ENCODE measurements at places on chromosomes 6 and 20.

DNA sequence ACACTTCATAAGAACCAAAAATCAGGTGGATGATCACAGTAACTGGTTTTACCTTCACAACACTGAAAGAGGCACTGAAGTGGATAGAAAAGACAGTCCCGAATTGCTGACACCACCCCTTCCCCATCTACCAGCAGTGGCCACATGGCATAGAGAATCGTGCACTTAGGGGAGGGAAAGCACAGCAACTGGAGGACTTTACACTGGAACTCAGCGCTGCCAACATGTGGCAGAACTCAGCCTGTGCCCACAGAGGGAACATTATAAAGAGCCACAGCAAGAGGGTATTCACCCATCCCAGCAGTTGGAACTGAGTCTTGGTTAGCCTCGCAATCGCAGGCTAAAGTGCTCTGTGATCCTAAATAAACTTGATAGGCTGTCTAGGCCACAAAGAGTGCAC lies 6.5 kb upstream of the KIAA1586 start:
- no peak for DNase-seq

- no peak for DNase-seq
Observed at GRCh38 chr6:156715839-156716238, 61.3 kb upstream of the ARID1B start.

DNA sequence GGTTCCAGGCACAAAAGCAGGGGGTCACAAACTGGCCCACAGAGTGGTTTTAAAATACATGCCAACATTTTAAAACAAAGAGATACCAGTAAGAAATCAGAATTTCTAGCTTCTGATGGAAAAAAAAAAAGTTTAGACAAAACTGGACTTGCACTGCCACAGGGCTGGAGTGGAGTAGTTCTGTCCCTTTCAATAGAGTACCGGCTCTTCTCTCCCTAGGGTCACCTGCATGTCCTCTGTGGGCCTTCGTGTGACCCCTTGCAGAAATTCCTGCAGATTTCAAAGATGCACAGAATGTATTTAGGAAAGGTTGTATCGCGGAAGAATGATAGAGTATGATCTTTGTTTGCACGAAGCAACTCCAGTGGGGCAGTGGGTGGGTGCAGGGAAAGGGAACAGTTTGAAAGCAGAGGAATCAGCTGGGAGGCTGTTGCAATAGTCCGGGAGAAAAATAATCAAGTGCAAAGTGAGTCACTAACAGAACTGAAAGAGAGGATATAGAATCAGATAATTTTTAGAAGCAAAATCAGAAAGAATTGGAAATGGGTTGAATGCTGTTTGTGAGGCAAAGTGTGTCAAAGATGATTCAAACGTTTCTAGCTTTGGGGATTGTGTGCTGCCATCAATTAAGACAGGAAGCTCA lies 97.3 kb upstream of the STXBP5 start:
- DNase-seq = no peak

GRCh38 chr6:80489911-80490635 lies 383.6 kb downstream of the BCKDHB start:
- no peak for DNase-seq

DNA sequence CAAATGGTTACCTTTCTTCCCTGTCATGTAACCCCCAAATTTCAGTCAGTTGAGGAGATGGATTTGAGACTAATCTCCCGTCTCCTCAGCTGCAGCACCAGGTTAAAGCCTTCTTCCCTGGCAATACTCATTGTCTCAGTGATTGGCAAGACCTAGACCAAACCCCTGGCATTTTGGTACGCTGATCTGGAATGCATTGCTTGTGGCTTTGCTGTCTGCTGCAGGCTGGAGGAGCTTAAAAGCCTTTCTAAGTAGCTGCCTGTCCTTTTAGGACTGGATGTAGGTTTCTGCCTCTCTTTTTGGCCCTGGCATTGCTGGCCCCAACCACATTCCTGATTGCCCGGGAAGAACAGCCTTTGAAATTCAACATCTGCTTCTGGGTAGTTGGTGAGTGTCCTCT lies 729.6 kb upstream of the GJE1 start:
- DNase-seq = no peak

DNA sequence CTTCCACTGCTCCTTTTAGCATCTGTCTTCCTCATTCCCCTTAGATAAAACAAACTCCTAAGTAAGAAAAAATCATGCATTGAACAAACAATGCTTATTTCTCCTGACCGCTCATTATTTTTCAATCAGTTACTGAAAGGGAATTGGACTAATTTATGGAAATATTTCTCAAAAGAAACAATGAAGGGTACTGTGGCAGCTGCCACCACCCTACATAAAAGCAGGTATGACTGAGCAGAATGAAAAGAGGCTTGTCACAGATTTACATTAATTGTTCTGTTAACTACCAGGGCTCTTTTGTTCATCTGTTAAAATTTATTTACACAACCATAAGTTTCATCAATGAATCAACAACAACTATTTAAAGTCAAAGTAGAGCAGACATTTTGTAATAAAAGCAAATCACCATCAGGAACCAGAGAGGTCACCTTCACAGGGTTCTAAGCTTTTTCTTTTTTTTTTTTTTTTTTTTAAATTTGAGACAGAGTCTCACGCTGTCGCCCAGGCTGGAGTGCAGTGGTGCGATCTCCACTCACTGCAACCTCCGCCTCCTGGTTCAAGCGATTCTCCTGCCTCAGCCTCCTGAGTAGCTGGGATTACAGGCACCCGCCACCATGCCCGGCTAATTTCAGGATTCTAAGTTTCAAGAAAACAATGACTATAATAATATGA lies 204.0 kb downstream of the PTPRK start:
- DNase-seq = no peak

DNA sequence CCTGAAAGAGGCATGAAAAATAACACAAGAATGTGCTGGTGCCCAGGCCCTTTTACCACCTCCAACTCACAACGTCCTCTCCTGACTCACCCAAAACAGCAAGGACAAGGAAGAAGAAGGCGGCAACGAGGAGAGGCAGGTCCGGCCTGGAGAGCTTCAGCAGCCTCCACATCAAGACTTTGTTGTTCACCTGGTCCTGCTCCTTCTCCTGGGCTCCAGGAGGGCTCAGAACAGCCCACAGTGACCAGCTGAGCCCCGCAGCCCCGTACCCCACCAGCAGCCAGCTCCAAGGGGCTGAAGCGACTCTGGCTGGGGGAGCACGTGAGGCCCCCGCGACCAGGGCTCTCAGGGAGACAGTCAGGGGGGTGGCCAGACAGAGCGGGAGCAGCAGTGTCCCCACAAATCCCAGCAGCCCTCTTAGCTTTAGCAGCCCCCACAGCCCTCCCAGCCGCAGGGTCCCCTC lies 857 bp downstream of the TAP2 start:
- no peak for DNase-seq

GRCh38 chr6:135576055-135576454 lies 78.5 kb upstream of the AHI1 start:
- DNase-seq = no peak

DNA sequence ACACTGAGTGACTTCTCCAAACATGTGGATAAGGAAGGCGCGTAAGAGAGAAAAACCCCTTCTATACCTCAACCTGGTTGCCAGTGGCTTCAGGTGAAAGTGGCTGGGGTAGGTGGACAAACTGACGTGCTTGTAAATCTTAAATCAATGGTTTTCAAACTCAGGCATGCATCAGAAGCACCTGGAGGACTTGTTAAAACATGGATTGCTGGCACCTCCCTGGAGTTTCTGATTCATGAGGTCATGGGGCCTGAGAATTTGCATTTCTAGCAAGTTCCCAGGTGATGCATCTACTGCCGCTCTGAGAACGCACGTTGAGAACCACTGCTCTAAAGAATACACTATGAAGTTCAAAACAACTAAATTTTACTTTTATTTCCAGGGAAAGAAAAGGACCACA lies 31.9 kb upstream of the TAB2 start:
- DNase-seq = no peak

DNA sequence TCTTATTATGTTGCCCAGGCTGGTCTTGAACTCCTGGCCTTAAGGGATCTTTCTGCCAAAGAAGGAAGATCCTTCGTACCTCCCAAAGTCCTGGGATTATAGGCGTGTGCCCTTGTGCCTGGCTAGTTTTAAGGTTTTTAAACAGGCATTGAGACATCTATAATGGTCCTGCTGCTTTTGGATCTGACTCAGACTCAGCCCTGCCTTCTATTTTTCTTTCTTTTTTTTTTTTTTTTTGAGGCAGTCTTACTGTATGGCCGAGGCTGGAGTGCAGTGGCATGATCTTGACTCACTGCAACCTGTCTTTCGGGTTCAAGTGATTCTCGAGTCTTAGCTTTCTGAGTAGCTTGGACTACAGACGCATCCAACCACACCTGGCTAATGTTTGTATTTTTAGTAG lies 73.7 kb downstream of the PHF20 start:
- no peak for DNase-seq

GRCh38 chr6:135006386-135006914 lies 48.2 kb downstream of the HBS1L start:
- no peak for DNase-seq

All from activated T-helper 1 cell treated with anti-CD3 and anti-CD28 coated beads, Interleukin-2, amount 50 U/mL, for 16 hours (primary cell).